ENCODE measurements at places on chromosomes 12 and 14.

- DNase-seq = no peak
These were observed 608.4 kb downstream of the LRFN5 start for GRCh38 chr14:42214981-42215491.

DNA sequence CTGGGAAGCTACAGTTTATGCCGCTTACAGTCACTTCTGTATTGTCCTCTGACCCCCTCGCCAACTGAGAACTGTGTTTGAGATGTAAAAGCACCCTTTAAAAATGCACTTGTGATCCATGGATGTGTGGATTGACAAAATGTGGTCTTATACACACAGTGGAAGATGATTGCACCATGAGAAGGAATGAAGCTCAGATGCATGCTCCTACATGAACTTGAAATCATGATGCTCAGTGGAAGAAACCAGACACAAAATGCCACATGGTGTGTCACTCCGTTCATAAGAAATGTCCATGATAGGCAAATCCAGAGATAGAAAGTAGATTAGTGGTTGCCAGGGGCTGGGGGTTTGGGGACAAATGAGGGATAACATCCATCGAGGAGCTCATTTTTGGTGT, 58.0 kb downstream of the PITPNM2 start:
- DNase-seq = no peak

- no peak for DNase-seq
These were observed 22.6 kb upstream of the PAPOLA start for GRCh38 chr14:96479435-96480146.

- DNase-seq = no peak
These were observed 25.3 kb downstream of the MUCL1 start for GRCh38 chr12:54879579-54879978.

DNA sequence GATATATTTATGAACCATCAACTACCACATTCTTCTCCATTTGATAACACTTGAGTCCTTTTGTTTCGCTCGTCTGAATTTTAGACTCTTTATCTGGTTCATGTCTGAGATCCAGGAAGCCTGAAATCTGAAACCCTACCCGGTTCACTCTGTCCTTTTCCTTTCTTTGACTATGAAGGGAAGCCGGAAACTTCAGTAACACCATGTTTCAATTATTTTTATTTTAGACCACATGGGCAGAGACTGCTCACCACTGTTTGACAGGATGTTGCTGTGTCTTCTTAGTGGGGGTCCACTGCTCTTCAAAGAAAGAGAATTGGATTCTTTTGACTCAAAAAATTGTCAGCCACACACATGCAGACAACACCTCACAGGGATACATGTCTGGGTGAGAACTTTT, 331.9 kb upstream of the FLRT2 start:
- DNase-seq = no peak

DNA sequence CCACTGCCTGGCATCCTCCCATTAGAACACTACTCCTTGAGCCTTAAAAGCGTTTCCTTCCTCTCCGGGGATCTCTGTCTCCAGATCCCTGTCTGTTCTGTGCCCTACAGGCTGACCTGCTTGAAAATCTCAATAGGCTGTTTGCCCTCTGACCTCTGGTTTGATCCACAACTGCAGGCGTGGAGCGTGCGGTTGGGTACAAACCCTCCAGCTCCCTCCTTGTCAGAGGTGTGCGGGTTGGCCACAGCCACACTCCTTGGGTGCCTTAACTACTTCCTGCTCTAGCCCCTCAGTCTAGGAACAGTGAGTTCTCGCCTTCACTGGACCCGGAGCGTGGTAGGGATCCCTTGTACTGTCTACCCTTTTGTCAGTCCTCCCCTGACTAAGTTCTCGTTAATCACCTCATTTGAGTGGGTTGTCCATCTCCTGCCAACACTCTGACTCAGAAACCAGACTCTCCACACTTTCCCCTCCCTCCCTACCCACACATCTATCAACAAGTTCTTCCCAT, 33.1 kb downstream of the CMKLR1 start:
- no peak for DNase-seq

DNA sequence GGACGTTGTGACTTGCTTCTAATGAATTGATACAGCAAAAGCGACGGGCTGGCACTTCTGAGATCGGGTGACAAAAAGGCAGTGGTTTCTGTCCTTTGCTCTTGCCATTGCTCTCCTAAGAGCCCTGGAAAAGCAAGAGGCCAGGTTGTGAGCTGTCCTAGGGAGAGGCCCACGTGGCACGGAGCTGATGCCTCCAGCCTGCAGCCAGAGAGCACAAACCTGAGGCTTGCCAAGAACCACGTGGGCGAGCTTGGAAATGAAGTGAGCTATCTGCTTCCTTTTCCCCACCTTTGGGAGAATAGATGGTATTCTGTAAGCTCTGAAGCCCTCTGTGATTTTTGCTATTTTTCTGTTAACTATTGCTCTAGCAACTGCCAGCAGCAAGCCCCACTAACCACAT, 26.4 kb upstream of the NOS1 start:
- DNase-seq = no peak

GRCh38 chr12:97899956-97900355, 437.4 kb downstream of the RMST start:
- DNase-seq = no peak

- DNase-seq = no peak
These were observed 690 bp upstream of the DTX3 start for GRCh38 chr12:57603815-57604453.

DNA sequence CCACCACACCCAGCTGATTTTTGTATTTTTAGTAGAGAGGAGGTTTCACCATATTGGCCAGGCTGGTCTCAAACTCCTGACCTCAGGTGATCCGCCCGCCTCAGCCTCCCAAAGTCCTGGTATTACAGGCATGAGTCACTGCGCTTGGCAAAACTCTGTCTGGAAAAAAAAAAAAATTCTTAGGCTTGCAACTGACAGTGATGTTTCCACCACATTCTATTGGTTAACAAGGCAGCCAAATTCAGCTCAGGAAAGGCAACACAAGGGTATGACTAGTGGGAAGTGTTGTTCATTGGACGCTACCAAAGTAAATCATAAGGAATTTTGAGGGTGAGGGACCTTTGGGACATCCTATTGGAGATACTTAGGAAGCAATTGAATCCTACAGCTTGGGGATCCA, 2.9 kb upstream of the SBNO1 start:
- no peak for DNase-seq

GRCh38 chr14:96309896-96310330, 53.2 kb downstream of the ATG2B start:
- no peak for DNase-seq

GRCh38 chr14:92677087-92677668, 71.2 kb downstream of the LGMN start:
- DNase-seq = no peak

DNA sequence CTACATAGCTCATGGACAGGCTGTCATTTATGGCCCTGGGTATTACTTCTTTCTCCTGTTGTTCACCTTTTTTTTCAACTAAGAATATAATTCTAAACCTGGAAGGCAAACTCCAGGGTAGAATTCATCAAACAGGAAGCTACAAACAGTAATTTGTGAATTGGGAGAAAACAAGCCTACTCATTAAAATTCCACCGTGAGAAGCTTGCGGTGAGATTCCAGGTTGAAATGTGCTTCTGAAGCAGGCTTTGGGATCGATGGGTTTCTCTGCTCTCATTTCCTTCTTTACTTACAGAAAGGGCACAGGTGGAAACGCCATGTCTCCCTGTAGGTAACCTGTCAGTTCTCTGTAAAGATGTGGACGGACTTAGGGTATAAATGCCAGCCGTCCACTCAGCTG, 257.5 kb downstream of the TMEM132C start:
- DNase-seq = no peak

- no peak for DNase-seq
These were observed 18.5 kb downstream of the MAP3K12 start for GRCh38 chr12:53480491-53481442.

GRCh38 chr12:5083955-5084849, 40.5 kb downstream of the KCNA5 start:
- DNase-seq = no peak

DNA sequence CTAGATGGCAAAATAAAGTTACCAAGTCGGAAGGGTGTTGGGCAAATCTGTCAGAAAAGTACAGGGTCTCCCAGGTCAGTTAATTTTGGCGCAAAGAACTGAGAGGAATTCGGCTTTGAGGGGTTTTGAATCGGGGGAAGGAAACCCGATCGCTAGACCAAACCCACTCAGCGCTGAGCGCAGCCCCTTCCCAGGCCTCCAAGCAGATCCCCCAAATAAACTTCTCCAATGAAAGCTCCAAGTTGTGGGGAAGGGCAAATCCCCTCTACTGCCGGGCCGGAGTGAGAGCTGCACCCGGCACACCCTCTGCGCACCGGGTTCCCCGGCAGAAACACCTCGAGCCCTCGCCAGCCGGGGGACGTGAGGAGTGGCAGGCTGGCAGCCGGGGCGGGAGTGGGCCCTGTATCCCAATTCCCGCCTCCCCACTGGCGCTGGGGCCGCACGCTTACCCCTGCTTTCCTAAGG, 441 bp downstream of the E2F7 start:
- no peak for DNase-seq

- DNase-seq = no peak
These were observed 767.3 kb upstream of the TBX3 start for GRCh38 chr12:115451151-115451779.

DNA sequence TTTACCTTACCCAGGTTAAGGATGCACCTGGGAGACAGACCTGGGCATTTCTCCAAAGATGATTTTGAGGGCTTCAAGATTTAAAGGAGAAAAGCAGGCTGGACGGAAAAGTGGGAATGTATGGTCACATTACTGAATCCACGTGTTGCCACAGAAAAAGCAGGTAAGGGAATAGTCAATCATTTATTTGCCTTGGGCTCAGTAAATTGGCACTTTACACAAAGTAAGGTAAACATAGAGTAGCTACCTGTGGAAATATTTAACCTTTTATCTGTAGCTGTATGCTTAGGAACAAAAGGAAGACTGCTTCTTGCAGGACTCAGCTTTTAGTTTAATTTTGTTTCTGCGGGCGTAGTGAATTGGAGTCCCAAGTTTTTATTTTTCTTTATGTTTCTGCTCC, 153.3 kb downstream of the SLCO1B3 start:
- DNase-seq = no peak

DNA sequence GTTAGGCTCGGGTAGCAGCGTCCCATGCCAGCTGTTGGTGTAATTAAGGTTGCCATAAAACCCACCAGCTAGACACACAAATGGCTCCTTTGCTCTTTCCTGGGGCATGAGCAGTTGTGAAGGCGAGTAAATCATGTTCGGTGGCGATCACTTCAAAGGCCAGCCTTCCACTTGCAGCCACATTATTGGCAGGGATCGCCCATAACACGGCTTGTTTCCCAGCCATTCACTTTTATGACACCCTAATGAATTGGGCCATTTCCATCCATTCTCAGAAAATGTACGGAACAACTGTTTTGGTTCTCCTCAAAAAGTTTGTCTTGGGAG, 63.4 kb downstream of the BEGAIN start:
- DNase-seq = no peak

GRCh38 chr12:79982086-79983062, 47.5 kb upstream of the PPP1R12A start:
- no peak for DNase-seq

GRCh38 chr12:27015730-27016076, 1.5 kb upstream of the TM7SF3 start:
- DNase-seq = no peak

DNA sequence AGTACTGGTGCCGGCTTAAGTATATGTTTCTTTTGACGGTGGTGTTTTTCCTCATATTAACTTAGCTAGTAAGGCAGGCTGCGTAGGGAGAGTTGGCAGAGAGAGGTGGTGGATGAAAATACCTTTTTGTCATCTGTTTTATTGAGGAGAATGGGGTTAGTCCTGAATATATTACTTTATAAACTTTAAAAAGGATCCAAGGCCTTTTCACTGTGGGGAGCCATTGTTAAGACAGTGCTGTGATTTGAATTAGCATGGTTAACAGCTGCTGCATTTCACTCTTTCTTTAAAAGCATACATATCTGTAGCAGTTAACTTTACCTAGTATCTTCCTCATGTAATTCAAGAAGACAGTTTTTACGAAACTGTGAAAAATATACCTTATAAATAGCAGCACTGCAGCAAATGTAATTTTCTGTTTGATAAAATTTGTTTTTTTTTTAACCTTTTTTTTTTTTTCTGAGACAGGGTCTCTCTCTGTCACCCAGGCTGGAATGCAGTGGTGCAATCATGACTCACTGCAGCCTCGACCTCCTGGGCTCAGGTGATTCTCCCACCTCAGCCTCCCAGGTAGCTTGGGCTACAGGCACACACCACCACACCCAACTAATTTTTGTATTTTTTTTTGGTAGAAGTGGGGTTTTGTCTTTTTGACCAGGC, 57.1 kb downstream of the AEBP2 start:
- DNase-seq = no peak

- DNase-seq = no peak
These were observed 469.0 kb upstream of the FOXG1 start for GRCh38 chr14:28297559-28297958.

DNA sequence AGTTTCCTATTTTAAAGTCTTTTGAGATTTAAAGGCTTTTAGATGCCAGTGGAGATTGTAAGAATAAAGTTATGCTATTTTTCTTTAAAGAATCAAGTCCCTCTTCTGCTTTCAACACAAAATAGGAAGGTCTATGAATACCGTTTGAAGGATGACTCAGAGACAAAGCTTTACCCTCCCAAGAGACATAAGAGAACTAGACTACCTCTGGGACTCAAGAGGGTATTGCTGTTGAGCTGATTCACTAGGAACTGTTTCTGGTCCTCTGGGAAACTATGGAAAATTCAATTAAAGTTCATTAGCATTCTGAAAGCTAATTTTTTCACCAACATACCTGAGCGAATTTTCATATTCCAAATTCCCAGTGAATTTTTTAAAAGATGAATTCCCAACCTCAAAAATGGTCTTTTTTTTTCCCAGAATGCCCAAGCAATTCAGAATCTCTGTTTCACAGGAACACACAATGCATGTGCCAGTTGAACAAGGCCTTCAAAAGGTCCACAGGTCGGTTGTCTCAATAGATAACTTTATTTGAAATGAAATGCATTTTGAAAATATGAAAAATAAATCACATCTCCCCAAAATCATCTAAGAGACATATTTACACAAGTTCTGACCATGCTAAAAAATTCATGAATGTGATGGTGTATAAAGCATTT, 6.5 kb downstream of the PHLDA1 start:
- no peak for DNase-seq

- no peak for DNase-seq
These were observed 3.6 kb upstream of the RHOF start for GRCh38 chr12:121796855-121797751.

Measured in stimulated activated CD4-positive, alpha-beta T cell treated with anti-CD3 and anti-CD28 coated beads, Interleukin-1b, Interleukin-23, amount 100 ng/mL, for 1 hour (primary cell).